ENCODE measurements at places on chromosomes 11 and 22.

DNA sequence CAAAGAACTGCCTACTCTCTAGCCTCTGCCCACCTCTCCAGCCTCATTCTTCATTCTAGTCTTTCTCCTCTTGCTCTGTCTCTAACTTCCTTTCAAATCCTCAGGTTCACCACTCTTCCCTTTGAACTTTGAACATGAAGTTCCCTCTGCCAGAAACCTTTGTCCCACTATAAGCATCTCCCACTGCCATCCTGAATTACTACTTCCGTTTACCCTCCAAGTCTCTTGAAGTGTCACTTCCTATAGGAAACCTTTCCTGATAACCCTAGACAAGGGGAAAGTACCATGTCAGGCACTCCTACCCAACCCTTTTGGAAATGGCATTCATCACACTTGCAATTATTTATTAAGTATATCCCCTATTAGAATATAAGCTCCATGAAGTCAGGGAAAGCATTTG lies 3.1 kb downstream of the RAB30 start:
- no peak for DNase-seq

DNA sequence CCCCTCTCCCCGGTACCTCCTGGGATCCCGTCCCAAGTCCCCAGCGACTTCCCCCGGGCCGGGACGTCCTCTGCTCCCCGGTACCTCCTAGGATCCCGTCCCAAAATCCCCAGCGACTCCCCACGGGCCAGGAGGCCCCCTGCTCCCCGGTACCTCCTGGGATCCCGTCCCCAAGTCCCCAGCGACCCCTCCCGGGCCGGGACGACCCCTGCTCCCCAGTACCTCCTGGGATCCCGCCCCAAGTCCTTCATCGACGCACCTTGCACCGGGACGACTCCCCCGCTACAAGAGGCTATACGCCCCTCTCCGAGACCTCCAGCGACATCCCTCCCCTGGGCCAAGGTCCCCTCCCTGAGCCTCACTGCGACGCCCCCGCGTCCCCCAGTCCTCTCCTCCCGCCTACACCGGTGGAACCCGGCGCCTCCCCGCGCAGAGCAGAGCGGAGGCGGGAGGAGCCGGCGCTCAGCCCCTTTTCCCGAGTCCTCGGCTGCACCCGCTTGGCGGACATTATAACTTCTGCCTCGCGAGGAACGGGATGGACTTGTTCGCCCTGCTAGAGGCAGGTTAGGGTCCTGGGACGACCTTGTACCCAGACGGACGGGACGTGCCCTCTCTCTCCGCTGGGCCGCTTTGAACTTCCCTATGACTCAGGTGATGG lies 912 bp downstream of the KREMEN1 start:
- no peak for DNase-seq

- DNase-seq = no peak
These were observed 50.9 kb downstream of the APOL1 start for GRCh38 chr22:36303874-36304273.

DNA sequence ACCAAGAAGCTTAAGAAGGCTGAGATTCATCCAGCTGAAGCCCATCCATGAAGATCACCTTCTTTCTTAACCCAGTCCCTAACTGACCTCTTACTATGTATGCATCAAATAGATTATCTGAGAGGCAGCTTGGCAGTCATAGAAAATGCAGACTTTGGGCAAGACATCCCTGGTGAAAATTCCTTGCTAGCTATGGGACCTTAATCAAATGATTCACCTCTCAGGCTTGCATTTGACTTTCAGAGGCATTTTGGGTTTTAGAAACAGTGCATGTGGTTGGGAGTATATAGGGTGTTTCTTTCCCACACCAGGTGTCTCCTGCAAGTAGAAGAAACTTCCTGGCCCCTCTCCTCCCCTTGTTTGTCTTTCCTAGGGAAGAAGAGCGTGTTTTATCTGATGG lies 188.5 kb upstream of the ISX start:
- no peak for DNase-seq

DNA sequence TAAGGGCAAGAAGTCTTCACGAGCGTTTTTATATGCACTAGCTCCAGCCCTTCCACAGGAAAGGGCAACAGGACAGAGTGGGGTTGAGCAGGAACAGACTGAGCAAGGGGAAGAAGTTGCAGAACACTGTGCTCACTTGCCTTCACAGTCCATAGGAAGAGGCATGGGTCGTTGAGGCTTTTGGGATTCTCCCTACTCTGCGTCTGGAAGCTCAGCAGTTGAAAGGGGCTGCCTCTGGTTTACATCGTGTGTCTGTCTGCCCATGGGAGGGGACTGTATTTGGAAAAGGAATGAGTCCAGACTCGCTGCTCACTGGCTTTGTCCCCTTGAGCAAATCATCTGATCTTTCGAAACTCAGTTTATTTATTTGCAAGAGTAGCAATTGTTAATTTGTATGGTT lies 1.1 kb upstream of the PDGFD start:
- no peak for DNase-seq

- no peak for DNase-seq
These were observed 12.3 kb upstream of the SPINDOC start for GRCh38 chr11:63800921-63801320.

DNA sequence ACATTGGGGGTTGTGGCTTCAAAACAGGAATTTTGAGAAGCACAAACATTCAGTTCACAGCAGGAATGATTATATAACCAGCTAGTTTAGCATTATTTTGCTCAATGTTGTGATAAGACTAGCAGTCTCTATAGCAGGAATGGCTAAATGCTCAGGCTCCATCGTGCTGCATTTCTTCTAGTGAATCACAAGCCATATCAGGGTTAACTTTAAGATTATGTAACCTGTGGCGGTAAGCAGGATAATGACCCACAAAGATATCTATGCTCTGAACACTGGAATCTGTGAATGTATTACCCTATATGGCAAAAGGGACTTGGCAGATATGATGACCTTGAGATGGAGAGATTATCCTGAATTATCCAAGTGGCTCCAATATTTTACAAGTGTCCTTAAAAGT lies 14.8 kb downstream of the FSHB start:
- DNase-seq = no peak

DNA sequence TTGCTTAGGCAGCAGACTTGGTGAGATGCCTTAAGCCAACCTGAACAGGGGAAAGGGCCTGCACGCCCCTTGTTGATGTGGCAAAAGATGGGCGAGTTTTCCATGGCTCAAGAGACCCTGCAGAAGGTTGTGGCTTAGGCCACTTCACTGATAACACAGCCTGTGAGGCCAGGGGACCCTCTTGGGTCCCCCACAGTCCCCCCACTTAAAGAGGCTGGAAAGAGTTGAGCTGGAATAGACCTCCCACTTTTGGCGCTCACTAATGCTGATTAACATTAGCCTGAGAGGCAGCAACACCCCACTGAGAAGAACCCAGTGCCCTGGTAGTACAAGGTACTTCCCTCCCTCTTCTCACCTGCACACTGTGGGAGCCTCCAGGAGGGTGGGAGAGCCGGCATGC lies 107.5 kb downstream of the TRIM29 start:
- no peak for DNase-seq

- no peak for DNase-seq
These were observed 243.6 kb downstream of the NELL1 start for GRCh38 chr11:20912922-20913512.

DNA sequence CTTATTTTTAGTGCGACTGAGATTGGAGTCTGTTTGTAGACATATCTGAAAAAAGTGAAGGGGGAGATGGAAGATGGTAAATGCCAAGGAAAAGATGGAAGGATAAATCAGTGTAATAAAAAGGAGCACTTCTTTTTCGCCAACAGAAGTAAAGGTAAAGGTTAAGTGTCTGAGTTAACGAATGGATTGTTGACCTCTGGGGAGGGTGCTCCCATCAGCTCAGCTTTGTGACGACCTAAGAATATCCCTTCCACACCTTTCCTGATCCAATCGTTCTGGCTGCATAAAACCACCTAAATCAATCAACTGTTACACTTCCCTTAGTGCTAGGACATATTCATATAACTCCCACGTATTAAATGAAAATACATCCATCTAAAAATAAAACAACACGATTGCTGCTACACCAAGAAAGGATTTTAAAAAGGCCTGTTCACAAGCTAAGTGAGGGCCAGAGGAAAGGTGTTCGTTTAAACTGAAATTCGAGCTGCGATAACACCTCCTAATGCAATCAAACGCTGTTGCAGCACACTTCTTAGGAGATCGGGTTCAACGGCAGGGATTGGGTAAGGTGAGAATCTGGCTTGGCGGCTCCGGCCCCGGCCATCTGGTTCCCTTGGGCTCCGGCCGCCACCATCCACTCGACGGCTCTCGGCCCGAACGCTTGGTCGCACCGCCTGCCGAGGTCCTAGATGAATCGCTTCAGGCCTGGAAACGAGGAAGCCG lies 658 bp downstream of the C11orf71 start:
- no peak for DNase-seq

Measured in stimulated activated effector memory CD8-positive, alpha-beta T cell treated with anti-CD3 and anti-CD28 coated beads, Interleukin-12 subunit alpha, Interleukin-12 subunit beta, amount 100 ng/mL, for 72 hours (primary cell).